ENCODE measurements at places on chromosomes 6 and 20. TPM values are rescaled to one million over a fixed set of nuclear protein-coding genes. Genes with fewer than 3 reads are reported as not detected.

OR2B6 gene
- total RNA-seq, result not detected

LY6G6C gene
- total RNA-seq, result not detected

MAS1 gene
- under 0.01 TPM for total RNA-seq

TCF21 gene
- total RNA-seq, result not detected

All from tracheal epithelial cell (primary cell).